ENCODE measurements at places on chromosomes 13 and 19.

DNA sequence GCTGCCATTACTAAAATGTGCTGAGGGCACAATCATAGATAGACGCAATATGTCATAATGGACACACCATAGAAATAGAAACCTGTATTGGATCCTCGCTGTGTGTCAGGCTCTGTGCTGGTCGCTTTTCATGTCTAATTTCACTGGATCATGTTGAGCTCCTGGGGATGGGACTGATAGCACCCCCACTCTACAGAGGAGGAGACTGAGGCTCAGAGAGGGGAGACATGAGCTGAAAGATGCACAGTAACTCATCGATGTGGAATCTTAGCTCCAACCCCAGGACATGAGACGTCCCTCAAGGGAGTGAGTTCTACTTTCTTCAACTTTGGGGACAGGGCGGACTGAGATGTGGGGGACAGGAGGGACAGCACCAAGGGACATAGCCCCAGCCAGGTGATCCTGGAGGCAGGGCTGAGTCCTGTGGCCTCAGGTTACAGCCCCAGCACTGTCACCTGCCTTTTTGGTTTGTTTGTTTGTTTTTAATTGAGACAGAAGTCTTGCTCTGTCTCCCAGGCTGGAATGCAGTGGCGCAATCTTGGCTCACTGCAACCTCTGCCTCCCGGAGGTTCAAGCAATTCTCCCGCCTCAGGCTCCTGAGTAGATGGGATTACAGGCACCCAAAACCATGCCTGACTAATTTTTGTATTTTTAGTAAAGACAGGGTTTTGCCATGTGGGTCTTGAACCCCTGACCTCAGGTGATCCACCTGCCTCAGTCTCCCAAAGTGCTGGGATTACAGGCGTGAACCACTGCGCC, 6.6 kb upstream of the GIPC1 start:
- DNase-seq: no peak

DNA sequence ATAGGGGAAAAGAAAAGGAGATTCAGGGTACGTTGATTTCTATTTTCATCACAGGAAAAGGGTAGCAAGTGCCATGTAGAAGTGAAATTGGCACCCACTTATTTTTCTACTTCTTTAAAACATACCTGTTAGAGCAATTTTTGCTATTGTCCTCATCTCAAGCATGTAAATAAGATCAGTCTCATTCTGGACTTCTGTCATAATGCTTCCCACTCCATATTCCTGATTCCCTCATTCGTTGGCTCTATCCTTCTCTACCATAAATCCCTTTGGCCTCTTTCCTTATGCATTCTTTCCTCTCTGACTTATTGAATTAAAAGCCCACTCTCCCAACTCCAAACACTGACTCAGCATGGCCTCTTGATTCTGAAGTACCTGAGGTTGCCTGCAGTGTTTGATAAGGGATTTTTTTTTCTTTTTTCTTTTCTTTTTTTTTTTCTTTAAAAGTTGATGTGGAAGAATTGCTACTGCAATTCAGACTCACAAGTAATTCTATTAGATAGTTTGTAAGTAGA, 465.7 kb downstream of the SLITRK6 start:
- no peak for DNase-seq

DNA sequence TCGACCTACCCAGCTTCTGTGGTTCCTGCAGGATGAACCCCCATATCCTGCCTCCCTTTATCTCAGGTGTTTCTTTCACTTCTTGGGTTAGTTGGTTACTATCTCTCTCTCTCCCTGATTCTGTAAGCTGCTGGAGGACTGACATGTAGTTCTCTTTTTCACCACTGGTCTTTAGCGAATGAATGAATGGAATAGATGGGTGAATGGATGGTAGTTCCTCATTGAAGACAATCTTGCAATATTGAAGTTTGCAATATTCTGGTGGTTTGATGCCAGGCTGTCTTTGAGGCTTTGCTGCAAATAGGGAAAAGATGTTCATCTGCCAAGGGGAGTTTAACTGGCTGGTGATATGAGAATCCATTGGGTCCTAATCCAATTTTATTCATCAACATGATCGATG, 120.2 kb downstream of the UBL3 start:
- no peak for DNase-seq

DNA sequence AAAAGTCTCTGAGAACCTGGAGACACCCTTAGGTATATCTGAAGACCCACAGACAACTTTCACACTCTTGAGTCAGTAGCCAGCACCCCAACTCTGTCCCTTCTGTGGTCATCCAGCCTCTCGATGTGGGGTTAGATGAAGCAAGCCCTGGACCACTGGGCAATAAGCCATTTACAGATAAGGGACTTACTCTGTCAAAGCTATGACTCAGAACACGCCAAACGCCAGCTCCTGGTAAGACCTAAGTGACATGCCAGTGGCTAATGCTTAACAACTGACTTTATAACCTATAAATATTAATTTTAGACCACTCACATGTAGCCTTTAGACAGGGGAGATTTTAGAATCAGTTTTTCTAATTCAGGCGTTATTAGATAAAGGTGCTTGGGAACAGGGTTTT, 85.7 kb downstream of the SHISA2 start:
- no peak for DNase-seq

GRCh38 chr19:5593343-5594255, 25.8 kb upstream of the TINCR start:
- no peak for DNase-seq

DNA sequence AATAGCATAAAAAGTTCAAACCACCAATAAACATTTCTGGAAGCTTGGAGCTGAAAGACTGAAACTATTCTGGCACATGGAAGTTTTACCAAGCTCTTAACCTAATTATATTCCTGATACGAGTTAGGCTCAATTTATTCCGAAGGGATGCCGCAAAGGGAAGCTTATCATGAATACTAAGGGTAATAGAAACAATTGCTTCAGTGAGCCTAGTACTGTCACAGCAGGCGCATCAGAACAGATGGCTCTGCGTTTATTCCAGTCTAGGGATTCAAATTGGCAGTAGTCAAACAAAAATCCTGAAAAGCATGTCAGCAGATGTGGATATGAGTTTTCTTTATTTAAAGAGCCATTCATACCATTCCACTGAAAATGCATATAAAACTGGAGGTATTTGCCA, 779.5 kb downstream of the GPC5 start:
- DNase-seq: no peak

DNA sequence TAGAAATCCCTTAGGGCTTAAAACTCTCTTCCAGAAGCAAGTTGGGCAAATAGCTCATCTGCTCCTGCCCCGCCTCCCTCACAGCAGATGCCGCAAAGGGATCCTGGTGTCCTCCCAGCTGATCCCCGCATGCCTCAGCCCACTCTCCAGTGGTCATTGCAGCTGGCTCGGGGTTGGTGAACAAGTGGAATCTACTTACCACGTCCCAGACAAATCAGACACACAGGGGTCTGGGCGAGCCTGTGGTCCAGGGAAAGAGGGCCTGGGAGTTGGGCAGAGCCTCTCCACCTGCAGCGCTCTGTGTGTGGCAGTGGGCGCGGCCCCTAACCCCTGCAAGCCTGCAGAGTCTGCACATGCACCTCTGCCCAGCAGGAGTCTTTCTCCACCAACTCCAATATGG, 10.8 kb upstream of the C19orf33 start:
- DNase-seq: no peak

DNA sequence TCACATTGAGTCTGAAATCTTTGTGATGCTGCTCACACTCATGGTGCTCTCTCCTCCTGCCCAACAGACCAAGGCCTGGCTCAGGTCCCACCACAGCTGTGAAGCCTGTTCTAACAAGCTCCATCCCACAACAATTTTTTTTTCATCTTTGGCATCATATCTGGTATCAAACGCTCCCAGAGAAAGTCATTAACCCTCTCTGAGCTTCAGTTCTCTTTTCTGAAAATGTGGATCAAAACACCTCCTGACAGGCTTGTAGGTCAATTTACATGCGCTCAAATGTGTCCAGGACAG, 224.4 kb downstream of the LACC1 start:
- DNase-seq: no peak

DNA sequence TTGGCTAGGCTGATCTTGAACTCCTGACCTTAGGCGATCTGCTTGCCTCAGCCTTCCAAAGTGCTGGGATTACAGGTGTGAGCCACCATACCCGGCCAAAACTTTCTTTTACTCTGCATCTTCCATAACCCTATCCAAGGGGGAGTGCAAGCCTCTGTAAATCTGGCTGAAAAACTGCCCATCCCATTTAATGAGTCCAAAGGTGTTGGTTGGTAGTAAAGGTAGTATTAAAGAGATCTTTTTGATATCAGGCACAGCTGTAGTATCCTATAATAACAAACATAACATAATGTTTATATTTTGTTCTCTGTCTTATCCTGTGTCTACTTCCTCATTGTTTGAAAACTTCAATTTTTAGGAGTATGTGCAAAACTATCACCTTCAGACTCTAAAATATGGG, 559.8 kb upstream of the ATXN8OS start:
- DNase-seq: no peak

GRCh38 chr19:49925486-49925885, 3.5 kb upstream of the ATF5 start:
- no peak for DNase-seq

GRCh38 chr19:41123716-41124294, 9.6 kb downstream of the CYP2F1 start:
- DNase-seq: no peak

- no peak for DNase-seq
These were observed 9.3 kb downstream of the CD177 start for GRCh38 chr19:43362745-43363144.

GRCh38 chr19:6664916-6665315, 5.0 kb downstream of the TNFSF14 start:
- no peak for DNase-seq

DNA sequence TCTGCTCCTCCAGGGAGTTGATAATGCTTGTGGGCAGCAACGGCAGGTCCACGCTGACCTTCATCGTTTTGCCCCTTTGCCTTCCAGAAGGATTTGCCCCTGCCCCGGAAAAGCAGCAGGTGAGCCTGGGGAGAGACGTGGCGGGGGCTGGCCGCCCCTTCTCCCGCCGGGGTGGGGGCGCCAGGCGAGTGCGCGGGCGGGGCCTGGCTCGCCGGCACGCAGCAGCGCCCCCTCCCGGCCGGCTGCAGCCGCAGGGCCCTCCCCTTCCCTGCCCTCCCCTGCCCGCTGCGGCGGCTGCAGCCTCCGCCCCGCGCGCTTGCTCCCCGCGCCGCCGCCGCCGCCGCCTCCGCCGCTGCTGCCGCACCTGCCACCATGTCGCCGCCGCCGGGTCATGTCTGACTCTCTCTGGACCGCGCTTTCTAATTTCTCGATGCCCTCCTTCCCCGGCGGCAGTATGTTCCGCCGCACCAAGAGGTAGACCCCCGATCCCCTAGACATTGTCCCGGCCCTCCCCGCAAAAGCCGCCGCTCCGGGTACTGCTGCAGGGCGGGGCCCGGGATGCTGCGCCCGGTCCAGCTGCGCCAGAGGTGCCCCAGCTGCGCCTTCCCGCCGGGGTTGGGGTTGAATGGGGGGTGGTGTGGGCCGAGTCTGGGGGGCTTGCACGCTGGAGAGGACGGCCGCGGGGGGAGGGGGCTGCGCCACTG, at the start of gene MAST1:
Gene MAST1, plus strand, starts transcription at position 334 of the 704 bp plus-strand sequence. Its CDS starts 58 bp downstream, at position 392.
- peak; percentile 11 for DNase-seq

DNA sequence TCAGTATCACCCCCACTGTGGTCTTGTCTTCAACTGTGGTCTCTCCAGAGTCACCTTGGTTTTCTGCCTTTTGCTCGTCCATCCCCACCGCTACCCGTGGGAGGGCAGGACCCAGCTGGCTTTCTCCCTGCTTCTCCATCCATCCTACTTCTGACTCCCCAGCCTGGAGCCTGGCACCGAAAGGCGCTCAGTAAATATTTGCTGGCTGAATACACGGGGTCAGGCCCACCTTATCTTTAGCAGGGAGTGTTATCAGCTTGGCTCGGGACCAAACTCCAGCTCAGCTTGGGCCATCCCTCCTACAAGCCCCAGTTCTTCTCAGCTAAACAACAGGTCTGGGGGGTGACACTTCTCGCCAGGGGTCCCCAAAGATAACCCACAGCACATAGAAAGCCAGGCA, 62.0 kb upstream of the KLF2 start:
- no peak for DNase-seq

GRCh38 chr13:79229761-79230160, 176.3 kb downstream of the RBM26 start:
- DNase-seq: no peak

DNA sequence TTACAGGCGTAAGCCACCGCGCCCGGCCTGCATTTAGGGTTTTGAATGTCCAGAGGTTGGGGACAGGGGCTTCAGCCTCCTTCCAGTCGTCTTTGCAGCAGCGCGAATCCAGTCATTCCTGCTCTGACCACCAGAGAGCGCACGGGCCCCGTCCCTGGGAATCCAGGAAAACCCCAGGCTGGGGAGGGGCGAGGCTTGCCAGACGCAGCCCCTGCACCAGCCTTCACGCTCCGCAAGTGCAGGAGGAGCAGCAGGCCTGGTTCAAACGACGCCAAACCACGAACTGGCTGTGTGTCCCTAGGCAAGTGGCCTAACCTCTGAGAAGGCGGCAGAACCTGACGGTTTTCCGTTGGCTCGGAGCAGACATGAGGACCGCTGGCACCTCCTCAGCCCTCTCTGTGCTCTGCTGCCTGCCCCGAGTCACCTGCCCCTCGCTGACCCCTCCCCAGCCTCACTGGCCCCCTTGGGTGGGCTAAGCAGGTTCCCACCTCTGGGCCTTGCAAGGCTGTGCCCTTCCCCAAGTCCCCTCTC, 2.0 kb upstream of the RNF126 start:
- peak; percentile 79 for DNase-seq

DNA sequence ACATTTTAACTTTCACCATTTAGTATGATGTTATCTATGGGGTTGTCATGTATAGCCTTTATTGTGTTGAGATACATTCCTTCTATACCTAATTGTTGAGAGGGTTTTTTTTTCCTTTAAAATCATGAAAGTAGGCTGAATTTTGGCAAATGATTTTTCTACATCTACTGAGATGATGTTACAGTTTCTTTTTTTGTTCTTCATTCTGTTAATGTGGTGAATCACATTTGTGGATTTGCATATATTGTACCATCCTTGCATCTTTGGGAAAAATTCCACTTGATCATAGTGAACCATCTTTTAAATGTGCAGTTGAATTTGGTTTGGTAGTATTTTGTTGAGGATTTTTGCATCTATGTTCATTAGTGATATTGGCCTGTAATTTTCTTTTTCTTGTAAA, 29.2 kb downstream of the CCNA1 start:
- DNase-seq: no peak

DNA sequence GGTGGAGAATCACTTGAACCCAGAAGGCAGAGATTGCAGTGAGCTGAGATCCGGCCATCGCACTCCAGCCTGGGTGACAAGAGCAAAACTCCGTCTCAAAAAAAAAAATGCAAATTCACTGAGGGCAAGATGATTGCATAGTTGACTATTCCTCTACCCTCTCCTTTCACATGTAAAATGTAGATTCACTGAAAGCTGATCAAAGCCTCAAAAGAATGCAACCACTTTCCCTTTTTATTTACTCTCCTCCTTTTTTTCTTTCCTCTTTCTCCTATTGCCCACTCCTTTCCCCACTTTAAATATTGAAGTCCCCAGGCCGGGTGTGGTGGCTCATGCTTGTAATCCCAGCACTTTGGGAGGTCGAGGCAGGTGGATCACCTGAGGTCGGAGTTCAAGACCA, 6.3 kb downstream of the TEX101 start:
- no peak for DNase-seq

DNA sequence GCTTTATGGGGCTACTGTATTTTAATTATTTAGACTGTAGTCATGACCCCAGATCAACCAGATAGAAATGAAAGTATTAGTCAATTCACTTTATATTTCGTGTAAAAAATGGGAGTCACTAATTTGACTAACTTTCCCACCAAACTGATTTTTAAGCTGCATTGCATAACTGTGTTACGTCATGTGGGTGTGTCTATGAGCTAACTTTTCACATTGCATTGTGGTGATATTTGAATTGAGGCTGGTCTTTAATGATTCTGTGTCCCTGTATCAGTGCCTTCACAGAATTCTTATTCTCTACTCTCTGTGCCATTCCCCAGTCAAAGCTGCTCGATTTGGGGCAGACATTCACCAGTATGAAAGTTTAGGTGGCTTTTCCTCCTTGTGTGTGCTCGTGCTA, 172.7 kb upstream of the MAB21L1 start:
- no peak for DNase-seq

Data from stimulated activated CD4-positive, alpha-beta T cell treated with anti-CD3 and anti-CD28 coated beads, Interleukin-1b, Interleukin-23, amount 100 ng/mL, for 1 hour (primary cell).